ENCODE measurements at places on chromosomes 2 and 18. TPM values are rescaled to one million over a fixed set of nuclear protein-coding genes. Genes with fewer than 3 reads are reported as not detected.

GRCh38 chr2:151289972-151290866 is 751 bp upstream of the NMI start:
- H3K27me3 ChIP-seq: peaks cover 17% of the 10 kb centered on the region
- H3K4me3 ChIP-seq: peak overlapping the region; percentile 68
- no peaks in the 10 kb centered on the region for H3K36me3 ChIP-seq
- peaks cover 9% of the 10 kb centered on the region for H3K4me1 ChIP-seq

The UNC80 gene
- total RNA-seq: 3.1 TPM

GRCh38 chr18:50866765-50867164 is 12.2 kb upstream of the ME2 start:
- peaks cover 3% of the 10 kb centered on the region for H3K4me1 ChIP-seq
- DNase-seq: no peak
- H3K27ac ChIP-seq: no peak overlapping the region
- no peaks in the 10 kb centered on the region for H3K36me3 ChIP-seq

DNA sequence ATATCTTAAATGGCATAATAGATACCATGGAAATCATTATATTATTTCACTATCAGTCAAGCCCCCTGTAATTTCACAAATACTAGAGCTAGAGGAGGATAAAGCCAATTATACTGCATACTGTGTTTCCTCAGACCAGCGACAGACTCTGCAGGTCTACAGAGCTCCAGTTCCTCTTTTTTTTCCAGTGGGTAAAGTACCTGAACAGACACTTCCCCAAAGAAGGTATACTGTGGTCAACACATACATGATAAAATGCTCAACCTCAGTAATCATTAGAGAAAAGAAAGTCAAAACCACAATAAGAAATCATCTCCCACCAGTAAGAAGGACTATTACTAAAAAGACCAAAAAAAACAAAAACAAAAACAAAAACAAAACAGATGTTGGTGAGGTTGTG is 44.6 kb downstream of the SCN7A start:
- no peak overlapping the region for H3K4me3 ChIP-seq
- H3K27me3 ChIP-seq: no peaks in the 10 kb centered on the region
- no peaks in the 10 kb centered on the region for H3K36me3 ChIP-seq
- H3K27ac ChIP-seq: no peak overlapping the region

The CD207 gene
- total RNA-seq: not detected

GRCh38 chr18:62118328-62118727 is 68.5 kb downstream of the PIGN start:
- H3K27ac ChIP-seq: no peak overlapping the region
- H3K27me3 ChIP-seq: no peaks in the 10 kb centered on the region
- H3K36me3 ChIP-seq: peaks cover 8% of the 10 kb centered on the region
- no peaks in the 10 kb centered on the region for H3K4me1 ChIP-seq
- no peak for DNase-seq

GRCh38 chr2:237022533-237022932 is 63.2 kb upstream of the COPS8 start:
- H3K4me1 ChIP-seq: no peaks in the 10 kb centered on the region
- no peak overlapping the region for H3K4me3 ChIP-seq
- DNase-seq: no peak

The FAM237A gene
- total RNA-seq: not detected

DNA sequence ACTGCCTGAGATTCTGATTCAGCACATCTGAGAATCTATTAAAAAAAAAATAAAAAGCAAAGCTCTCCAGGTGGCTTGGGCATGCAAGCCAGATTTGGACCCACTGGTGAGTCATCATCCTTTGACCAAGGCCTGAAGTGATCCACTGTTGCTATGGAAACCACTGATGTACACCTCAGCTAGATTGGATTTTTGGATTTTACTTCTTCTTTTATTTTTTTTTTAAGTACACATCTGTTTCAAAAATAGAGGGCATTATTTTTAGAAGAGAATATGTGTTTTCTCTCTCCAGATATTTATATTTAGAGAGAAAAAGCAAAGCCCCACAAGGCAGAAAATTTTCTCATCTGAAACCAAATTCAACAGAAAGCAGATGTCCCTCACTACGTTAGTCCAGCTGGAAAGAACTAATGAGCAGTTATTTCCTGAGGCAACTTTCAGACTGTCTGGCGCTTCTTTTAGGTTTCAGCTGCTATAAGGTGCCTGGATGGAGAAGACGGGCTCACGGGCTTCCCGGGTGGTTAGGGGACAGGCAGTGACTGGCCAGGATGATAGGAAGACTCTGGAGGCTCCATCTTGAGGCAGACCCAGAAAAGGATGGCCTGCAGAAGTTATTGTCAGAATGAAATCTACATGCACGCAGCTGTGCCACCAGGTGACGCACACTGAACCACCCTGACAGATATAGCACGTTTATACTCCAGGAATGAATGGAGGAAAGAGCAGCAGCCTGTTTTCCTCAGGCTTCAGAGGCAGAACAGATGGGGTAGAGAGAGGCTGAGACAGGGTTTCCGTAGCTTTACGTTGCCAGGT is 50.5 kb downstream of the MRPL35 start:
- H3K36me3 ChIP-seq: peaks cover 1% of the 10 kb centered on the region
- DNase-seq: no peak
- H3K4me3 ChIP-seq: no peak overlapping the region
- H3K4me1 ChIP-seq: peaks cover 10% of the 10 kb centered on the region
- H3K27me3 ChIP-seq: no peaks in the 10 kb centered on the region
- peak overlapping the region; percentile 84 for H3K27ac ChIP-seq

GRCh38 chr2:159169187-159169586 is 117.3 kb downstream of the WDSUB1 start:
- H3K27ac ChIP-seq: no peak overlapping the region
- no peak overlapping the region for H3K4me3 ChIP-seq
- no peak for DNase-seq
- H3K27me3 ChIP-seq: no peaks in the 10 kb centered on the region
- no peaks in the 10 kb centered on the region for H3K4me1 ChIP-seq

The SERPINB10 gene
- total RNA-seq: not detected

GRCh38 chr2:220394433-220394832 is 767.0 kb downstream of the SLC4A3 start:
- no peaks in the 10 kb centered on the region for H3K4me1 ChIP-seq
- no peak for DNase-seq
- H3K27me3 ChIP-seq: peaks cover 7% of the 10 kb centered on the region

The APOB gene
- total RNA-seq: 22.2 TPM

The CASP10 gene
- 9.0 TPM for total RNA-seq

DNA sequence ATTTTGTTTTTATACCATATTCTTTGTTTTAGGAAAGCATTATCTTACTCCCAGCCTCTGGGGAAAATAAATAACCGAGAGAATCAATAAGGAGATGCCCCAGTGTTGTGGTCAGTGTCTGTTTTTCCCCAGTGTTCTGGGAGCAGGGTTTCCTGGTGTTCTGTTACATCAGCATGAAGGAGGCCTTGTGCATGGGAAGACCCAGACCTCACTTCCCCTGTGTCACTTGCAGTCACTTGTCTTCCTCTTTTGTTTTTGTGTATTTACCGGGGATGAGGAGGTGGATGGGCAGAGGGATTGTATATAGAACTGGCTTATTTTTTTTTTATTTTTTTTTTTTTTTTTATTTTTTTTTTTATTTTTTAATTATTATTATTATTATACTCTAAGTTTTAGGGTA is 45.0 kb upstream of the MGAT5 start:
- no peak for DNase-seq
- H3K27ac ChIP-seq: no peak overlapping the region
- no peaks in the 10 kb centered on the region for H3K36me3 ChIP-seq
- no peaks in the 10 kb centered on the region for H3K27me3 ChIP-seq
- H3K4me1 ChIP-seq: peaks cover 7% of the 10 kb centered on the region

GRCh38 chr18:79208906-79209305 is 139.7 kb downstream of the ATP9B start:
- no peak overlapping the region for H3K27ac ChIP-seq
- H3K4me1 ChIP-seq: peaks cover 4% of the 10 kb centered on the region
- peaks cover 12% of the 10 kb centered on the region for H3K36me3 ChIP-seq
- no peak overlapping the region for H3K4me3 ChIP-seq

- H3K4me3 ChIP-seq: no peak overlapping the region
- DNase-seq: no peak
- peaks cover 6% of the 10 kb centered on the region for H3K4me1 ChIP-seq
- H3K27ac ChIP-seq: peak overlapping the region; percentile 88
Measured at GRCh38 chr2:218501665-218502064, 66.5 kb downstream of the USP37 start.

- H3K36me3 ChIP-seq: no peaks in the 10 kb centered on the region
- H3K4me3 ChIP-seq: no peak overlapping the region
- no peaks in the 10 kb centered on the region for H3K4me1 ChIP-seq
- peaks cover 7% of the 10 kb centered on the region for H3K27me3 ChIP-seq
- no peak for DNase-seq
- no peak overlapping the region for H3K27ac ChIP-seq
Measured at GRCh38 chr2:102303589-102303988, 7.8 kb upstream of the IL1RL1 start.
